ENCODE measurements at places on chromosomes 13 and 19.

DNA sequence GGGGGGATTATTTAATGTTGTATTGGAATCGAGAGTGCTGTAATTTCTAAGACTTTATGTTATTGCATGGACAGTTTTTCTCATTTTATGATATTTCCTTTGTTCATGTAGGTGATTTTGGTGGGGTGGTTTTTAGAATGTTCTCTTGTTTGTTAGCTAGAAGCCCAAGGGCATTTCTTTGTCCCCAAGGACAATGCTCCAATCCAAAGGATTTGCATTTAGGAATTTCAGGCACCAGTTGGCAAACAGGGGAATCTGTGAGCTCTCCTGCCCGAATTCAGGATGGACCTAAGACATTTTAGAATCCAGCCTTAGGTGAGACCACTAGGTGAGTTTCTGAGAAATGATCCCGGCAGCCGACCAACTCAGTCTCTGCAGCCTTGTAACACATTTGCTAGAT is 324.9 kb downstream of the KCNRG start:
- no peak for DNase-seq
- H3K4me3 ChIP-seq = no peak overlapping the region
- no peak overlapping the region for H3K27ac ChIP-seq

- no peaks in the 10 kb centered on the region for H3K27me3 ChIP-seq
- no peaks in the 10 kb centered on the region for H3K36me3 ChIP-seq
- no peaks in the 10 kb centered on the region for H3K4me1 ChIP-seq
- H3K27ac ChIP-seq = no peak overlapping the region
Measured at GRCh38 chr19:46241626-46242025, 12.1 kb downstream of the IGFL1 start.

- H3K4me3 ChIP-seq = no peak overlapping the region
- H3K4me1 ChIP-seq = peaks cover 11% of the 10 kb centered on the region
- DNase-seq = no peak
- no peaks in the 10 kb centered on the region for H3K27me3 ChIP-seq
Measured at GRCh38 chr13:76968041-76968440, 19.7 kb downstream of the ACOD1 start.

DNA sequence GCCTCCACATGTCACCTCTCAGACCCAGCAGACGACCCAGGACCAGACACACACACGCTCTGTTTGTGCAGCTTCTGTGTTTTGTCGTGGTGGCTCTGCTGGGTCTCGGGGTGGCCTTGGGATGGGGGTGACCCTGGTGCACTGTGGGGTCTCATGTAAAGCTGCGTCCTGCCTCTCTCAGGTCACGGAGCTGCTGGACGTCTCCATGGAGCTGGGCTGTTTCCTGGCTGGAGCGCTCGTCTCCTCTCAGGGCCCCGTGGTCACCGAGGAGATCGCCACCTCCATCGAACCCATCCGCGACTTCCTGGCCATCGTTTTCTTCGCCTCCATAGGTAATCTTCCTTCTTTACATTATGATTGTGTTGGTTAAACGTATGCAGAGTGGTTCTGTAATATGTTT is 45.4 kb upstream of the TFDP1 start:
- H3K27me3 ChIP-seq = no peaks in the 10 kb centered on the region
- no peak overlapping the region for H3K4me3 ChIP-seq
- DNase-seq = no peak
- H3K27ac ChIP-seq = no peak overlapping the region
- H3K4me1 ChIP-seq = no peaks in the 10 kb centered on the region

DNA sequence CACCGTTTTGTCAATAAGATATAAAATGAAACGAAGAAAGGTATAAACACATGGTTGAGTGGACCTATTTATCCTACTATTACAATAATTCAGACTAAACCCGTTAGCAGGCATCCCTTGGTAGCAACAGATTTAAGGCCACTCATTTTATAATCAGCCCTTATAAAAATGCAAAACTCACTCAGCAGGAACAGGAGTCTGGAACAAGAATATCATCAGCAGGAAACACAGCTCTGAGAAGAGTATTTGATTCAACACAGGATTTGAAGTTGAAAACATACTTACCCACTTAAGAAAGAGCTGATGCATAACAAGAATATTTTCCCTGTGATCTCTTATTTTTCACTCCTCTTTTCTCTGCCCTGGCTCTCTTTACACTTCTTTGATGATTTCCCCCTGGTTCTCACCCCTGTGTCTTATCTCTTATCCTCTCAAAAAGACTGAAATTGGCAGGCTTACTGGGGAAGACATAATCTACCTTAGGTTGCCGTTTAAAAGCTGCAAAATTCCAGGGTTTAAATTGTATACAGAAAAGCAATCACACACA is 1722.7 kb downstream of the SLITRK5 start:
- no peaks in the 10 kb centered on the region for H3K27me3 ChIP-seq
- H3K4me1 ChIP-seq = no peaks in the 10 kb centered on the region
- H3K36me3 ChIP-seq = no peaks in the 10 kb centered on the region
- H3K27ac ChIP-seq = no peak overlapping the region

DNA sequence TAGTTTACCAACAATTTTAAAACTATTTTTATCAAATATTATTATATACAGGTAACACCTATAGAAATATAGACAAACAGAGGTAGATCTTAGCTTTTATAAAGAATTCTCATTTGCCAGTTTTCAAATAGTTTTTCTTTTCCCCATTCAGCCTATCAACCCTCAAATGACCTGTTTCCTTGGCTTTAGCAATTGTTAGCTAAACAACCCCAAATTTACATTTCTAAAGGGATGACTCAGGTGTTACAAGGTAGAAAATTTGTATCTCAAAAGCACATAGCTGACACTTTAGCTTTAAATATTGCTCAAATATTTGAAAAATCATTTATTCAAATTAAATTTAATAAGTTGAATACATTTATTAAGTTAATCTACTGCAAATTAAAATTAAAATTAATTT is 1207.2 kb downstream of the SLITRK1 start:
- no peaks in the 10 kb centered on the region for H3K36me3 ChIP-seq
- H3K27ac ChIP-seq = no peak overlapping the region
- no peak overlapping the region for H3K4me3 ChIP-seq
- no peaks in the 10 kb centered on the region for H3K27me3 ChIP-seq
- H3K4me1 ChIP-seq = no peaks in the 10 kb centered on the region
- no peak for DNase-seq

GRCh38 chr13:62482351-62482750 is 1066.7 kb upstream of the PCDH20 start:
- no peak overlapping the region for H3K4me3 ChIP-seq
- no peak for DNase-seq
- H3K27me3 ChIP-seq = no peaks in the 10 kb centered on the region
- no peaks in the 10 kb centered on the region for H3K36me3 ChIP-seq

DNA sequence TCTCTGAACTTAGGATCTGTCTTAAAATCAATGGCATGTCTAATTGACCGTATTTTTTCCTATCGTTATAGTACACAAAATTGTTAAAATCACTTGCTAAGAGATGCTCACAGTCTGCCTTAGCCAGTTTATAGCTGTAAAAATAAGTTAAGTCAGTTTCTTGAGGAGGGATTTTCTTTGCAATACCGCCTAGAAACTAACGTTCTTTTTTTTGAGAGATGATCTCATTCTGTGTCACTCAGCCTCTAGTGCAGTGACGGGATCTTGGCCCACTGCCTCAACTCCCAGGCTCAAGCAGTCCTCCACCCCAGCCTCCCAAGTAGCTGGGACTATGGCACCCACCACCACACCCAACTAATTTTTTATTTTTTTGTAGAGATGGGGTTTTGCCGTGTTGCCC is 4.4 kb downstream of the CKAP2 start:
- no peak overlapping the region for H3K4me3 ChIP-seq
- DNase-seq = no peak

DNA sequence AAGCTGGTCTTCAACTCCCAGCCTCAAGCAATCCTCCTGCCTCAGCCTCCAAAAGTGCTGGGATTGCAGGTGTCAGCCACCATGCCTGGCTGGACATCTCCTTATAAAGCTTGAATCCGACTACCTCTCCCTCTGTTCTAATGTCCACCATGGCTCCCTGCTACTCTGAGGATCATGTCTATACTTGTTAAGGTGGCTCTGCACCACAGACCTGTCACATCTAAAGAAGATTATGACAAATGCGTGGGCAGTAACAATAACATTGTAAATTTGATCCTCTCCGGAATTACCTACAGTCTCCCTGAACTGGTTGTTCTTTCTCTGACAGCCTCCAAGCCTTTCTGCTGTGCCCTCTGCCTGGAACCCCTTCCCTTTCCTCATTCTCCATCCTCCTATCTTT is 1.8 kb downstream of the NXNL1 start:
- DNase-seq = no peak
- H3K4me3 ChIP-seq = no peak overlapping the region
- H3K27me3 ChIP-seq = peaks cover 13% of the 10 kb centered on the region
- no peaks in the 10 kb centered on the region for H3K36me3 ChIP-seq
- H3K4me1 ChIP-seq = no peaks in the 10 kb centered on the region
- H3K27ac ChIP-seq = no peak overlapping the region
